Left ventricle myocardium superior (tissue), 1 donor: ENCODE measurements at places on chromosomes 12 and 14. TPM values are rescaled to one million over a fixed set of nuclear protein-coding genes. Genes with fewer than 3 reads are reported as not detected.

PARP2 gene
- 17.5 TPM for total RNA-seq

GRCh38 chr12:111150360-111150759 lies 218.5 kb downstream of the PHETA1 start:
- no peak for DNase-seq

DNA sequence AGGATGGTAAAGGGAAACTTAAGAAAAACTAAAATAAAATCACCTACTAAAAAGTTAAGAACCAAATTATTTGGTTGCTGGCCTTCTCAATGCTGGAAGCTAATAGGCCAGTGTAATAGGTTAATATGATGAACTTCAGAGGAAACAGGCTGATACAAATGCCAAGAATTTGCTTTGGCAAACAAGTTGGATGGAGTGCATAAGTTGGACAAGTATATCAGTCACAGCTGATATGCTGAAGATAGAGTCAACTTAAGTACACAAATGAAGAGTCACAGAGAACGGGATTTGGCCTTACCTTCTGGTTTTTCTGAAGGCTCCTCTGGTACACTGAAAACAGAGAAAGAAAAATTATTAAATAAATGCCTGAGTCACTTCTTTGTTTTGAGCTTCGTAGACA lies 48.2 kb downstream of the ZFYVE26 start:
- DNase-seq, result no peak

- DNase-seq, result no peak
Observed at GRCh38 chr14:55212634-55213033, 21.2 kb upstream of the DLGAP5 start.
